ENCODE measurements at places on chromosomes 6 and 20.

GRCh38 chr6:49415358-49415757, 47.7 kb downstream of the MMUT start:
- DNase-seq: no peak

- no peak for DNase-seq
Measured at GRCh38 chr6:25788305-25788922, 33.9 kb downstream of the SLC17A4 start.

DNA sequence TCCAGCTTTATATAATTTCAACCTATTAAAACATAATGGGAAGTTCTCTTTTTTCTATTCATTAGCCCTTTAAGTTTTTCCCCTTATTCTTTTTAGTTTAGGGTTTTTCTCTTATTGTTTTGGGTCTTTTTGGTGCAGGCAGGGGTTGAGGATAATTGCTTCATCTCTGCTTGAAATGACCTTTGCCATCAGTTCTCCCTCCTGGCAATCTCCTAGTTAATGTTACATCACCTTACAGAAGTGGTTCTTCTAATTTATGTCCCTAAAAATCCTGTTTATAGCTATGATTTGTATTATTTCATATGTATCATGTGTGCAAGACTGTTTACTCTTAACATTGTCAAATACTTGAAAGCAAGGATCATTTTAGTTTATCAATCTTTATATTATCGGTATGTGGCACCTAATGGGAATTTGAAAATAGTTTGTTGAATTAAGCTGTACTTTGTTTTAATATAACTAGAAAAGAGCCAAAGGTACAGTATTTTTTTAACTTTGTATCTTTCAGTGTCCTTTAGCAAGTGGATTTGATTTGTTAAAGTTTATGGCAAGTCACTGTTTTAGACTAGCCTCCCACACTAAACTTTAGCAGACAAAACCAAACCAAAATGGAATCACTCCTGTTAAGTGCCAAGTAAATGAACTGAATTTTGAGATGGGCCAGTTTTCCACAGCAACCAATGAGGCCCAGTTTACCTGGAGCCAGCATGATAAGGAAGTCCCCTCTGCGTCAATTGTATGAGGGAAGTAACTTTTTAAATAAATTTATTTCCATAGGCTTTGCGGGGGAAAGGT, 26.6 kb upstream of the RUNX2 start:
- no peak for DNase-seq

- no peak for DNase-seq
Measured at GRCh38 chr20:48189181-48189580, 403.9 kb upstream of the SULF2 start.

All from forelimb muscle (tissue), 1 donor.